Left kidney (tissue), 8 donors: ENCODE measurements at places on chromosomes 16 and 17.

DNA sequence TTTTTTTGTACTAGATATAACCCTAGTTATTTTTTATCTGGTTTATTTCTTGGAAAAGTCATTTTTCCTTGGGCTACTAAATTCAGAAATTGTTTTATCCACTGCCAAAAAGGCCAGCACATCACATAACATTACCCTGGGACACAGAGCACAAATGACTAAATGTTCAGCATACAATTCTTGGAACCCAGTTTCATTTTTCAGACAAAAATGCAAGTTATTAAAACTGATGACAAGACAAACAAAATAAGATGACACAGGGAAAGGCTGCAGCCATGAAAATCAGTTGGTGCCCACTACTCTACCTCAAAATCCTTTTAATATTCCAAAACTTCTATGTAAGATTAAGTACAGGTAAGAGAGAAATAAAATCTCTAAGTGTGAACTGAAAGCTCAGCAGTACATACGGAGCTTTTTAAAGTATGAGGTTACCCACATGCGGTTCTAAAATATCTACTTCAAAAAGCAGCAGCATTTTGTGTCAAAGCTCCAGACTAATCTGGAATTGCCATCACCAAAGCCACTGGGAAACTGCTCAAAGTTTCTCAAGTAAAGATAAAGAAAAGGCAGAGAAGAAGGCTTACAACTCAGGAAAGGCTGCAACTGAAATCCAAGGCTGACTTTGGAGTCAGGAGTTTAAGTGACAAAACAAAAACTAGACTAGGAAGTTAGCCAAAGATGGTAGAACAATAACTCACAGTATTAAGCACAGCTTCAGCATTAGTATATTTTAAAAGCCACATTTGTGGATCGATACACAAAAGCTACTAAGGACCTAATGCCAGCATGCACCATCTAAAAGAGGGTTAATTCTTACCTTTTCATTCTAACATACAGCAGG is 41.4 kb downstream of the AP1G1 start:
- DNase-seq = no peak

GRCh38 chr16:84833144-84833500 is 13.3 kb downstream of the CRISPLD2 start:
- DNase-seq = no peak

DNA sequence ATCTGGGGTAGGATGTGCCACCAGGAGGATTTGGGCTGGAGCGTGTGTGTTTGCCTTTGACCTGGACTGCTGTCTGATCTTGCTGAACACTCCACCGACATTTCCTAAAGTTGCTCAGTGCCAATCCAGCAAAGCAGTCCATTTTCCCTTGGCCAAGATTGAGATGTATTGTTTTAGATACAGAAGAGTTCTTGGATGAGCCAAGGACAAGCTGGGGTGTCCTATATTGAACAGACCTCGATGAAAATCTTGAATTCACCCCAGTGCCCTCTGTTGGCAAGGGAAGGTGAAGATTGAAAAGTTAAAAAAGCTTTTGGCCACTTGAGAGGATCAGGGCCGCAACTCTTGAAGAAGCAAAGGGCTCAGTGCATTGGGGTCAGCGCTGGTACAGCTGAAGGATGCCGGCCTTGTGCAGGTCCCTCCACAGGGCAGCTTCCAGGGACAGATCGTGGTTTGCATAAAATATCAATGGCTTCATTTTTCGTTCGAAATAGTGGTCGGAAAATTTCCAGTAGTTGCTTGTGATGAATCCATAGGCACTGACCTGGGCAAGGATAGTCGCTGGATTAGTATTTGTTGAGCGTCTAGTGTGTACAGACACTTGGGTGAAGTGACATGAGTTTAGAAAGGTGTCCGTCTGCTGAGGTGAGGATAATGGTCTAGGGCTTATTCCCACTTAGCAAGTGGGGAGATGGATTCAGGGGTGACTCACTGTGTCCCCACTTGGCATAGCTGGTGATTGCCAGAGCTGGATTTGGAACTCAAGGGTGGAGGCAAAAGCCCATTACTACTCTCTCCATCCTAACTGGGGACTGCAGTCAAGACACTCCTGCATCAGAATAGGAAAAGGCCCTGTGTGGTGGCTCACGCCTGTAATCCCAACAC is 19.7 kb downstream of the ST6GALNAC2 start:
- DNase-seq = no peak

GRCh38 chr17:40356990-40357881 is 7.3 kb downstream of the GJD3 start:
- no peak for DNase-seq

DNA sequence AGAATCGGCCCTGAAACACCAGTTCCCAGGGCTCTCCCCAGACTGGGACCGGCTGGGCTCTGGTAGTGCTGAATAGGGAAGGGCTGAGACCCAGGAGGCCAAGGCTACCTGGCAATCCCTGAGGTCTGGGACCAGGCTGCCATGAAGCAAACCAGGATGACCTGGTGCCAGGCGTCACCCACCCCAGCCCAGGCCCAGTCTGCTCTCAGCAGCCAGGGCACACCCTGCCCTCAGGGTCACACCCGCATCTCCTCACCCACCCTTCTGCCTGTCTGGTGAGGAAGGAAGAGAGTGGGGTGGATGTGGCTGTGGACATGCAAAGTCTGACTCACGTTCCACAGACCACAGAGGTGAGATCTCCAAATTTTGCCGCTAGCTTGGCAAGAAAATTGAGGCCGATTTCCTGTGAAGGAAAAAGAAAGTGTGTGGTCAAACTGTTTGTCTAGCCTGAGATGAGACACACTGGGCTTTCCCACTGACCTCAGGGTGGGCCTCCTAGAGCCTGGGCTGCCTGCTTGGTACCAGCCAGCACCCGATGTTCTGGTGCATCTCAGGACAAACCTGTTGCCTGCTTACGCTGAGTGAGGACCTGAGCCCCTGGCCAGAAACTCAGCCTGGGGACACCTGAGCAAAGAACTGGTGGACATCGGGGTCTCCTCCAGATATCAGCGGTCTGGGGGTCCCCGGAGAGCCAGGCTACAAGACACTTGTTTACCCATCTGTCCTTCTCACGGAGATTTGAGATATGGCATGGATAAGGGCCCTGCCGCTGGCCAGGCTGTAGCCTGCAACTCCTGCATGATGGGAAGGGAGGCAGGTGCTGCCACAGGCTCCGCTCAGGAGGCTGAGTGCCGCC is 6.3 kb upstream of the RAB37 start:
- no peak for DNase-seq

GRCh38 chr17:57499648-57500049 is 243.3 kb downstream of the MSI2 start:
- no peak for DNase-seq

DNA sequence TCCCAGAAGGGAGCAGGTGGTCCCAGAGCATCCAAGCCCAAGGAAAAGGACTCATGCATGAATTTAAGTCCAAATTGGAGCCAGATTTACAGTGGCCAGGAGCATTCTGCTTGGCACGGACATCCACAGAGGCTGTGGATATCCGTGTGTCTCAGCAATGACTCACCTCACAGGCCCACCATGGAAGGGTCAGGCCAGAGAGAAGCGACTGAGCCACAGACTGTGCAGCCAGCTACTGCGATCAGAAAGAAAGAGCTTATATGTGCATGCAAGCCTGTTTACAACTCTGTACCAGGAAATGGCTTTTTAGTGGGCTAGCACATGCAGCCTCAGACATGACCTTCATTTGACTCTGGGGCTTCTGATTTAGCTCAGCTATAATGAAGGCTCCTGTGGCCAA is 231.0 kb downstream of the C16orf95 start:
- no peak for DNase-seq

- no peak for DNase-seq
These were observed 130.3 kb downstream of the RAB11FIP4 start for GRCh38 chr17:31521632-31522283.

- no peak for DNase-seq
These were observed 8.9 kb upstream of the PPL start for GRCh38 chr16:4945560-4946502.

GRCh38 chr16:88725609-88726407 is 19.5 kb downstream of the CTU2 start:
- DNase-seq = no peak

GRCh38 chr16:55091213-55091870 is 160.7 kb downstream of the IRX5 start:
- DNase-seq = no peak
